ENCODE measurements at places on chromosomes 16 and 17.
A peak's percentile ranks its signal among the peaks of the same experiment; 100 is the strongest.

- no peak for DNase-seq
These were observed 163.5 kb upstream of the DYNLRB2 start for GRCh38 chr16:80377096-80377956.

- no peak for DNase-seq
These were observed 3.5 kb downstream of the UBE2I start for GRCh38 chr16:1312903-1313302.

GRCh38 chr17:62693616-62694409 lies 66.3 kb downstream of the MRC2 start:
- DNase-seq: peak; percentile 36

DNA sequence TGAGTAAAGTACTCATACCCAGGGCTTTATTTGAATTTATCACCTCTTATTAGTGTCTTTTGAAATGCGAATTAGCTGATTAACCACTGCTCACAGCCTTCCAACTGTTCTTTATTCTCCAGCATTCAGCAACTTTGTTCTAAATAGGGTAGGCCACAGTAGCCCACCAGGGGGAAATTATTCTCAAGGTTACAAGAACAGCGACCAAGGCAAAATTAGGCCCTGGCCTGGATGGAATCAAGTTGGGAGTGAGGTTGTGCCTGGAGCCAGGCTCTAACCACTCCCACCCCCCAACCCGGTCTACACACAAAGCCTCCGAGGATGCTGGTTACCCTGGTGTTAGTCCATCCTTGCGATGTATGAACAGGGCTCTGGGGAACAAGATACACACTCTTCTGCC lies 245.5 kb downstream of the STX8 start:
- peak; percentile 63 for DNase-seq

DNA sequence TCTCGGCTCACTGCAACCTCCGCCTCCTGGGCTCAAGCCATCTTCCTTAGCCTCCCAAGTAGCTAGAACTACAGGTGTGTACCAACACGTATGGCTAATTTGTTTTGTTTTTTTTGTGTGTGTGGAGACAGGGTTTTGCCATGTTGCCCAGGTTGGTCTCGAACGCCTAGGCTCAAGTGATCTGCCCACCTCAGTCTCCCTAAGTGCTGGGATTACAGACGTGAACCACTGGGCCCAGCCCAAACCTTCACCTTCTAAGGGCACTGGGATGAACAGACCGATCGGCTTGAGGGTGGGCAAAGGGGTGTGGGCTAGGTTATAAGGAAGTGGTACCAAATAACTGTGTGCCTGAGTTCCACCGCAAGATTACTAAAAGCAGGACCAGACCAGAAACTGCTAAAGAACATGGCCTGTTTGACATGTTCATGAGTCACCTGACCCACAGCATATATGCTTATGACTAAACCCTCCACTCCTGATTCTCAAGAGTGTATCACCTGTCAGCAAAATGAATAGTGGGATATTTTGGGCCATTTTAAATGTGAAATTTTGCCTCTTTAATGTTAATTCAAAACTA lies 8.1 kb downstream of the TMEM97 start:
- DNase-seq: peak; percentile 18

- DNase-seq: no peak
These were observed 11.3 kb downstream of the HS3ST3A1 start for GRCh38 chr17:13590441-13590840.

DNA sequence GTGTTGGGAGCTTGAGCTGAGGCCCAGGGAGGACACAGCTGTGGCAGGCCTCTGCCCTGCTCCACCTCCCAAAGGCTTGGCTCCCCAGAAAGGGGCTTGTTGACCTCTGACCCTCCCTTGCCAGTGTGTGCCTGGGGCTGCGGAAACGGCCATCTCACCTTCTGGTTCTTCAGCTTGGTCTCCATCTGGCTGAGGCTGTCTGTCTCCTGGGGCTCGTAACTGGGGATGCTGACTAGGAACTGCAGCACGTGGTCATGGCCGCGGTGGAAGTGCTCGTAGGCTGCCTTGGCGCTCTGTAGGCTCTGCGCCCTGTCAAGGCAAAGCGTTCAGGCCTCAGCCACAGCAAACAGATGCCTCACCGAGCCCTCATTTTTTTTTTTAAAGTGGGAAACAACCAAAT lies 42.7 kb downstream of the UBN1 start:
- DNase-seq: no peak

GRCh38 chr16:11587643-11588247 lies 1.0 kb upstream of the LITAF start:
- no peak for DNase-seq

DNA sequence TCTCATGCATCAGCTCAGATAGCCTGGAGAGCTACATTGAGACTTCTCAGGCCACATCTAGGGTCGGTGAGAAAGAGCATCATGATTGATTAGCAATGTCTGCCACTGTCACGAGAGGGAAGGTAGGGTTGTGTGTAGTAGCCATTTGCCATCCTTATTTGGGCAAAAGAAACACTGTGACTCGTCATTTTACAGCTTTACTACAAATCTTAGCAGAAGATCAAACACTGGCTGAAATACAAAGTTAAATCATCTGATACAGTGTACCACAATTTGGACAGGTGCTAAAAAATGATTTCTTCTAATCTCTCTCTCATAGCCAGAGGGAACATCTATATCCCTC lies 334.3 kb downstream of the CBLN1 start:
- DNase-seq: no peak

DNA sequence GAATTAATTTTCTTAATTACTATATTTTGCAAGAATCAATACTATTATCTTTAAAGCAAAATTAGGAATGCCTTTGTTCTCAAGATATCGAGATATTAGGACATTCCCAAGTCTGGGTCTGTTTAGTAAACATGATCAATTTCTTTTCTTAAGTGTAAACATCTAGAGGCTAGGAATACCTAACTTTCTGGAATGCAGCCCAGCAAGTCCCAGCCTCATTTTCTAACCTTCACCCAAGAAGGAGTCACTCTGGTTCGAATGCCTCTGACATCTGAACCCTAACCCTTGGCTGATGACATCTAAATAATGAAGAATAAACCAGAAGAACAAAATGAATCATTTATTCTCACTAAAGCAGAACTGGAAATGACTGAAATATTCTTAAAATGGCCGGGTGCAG lies 297.5 kb upstream of the IRX3 start:
- DNase-seq: no peak

GRCh38 chr16:64823481-64824075 lies 298.3 kb downstream of the CDH11 start:
- DNase-seq: no peak

DNA sequence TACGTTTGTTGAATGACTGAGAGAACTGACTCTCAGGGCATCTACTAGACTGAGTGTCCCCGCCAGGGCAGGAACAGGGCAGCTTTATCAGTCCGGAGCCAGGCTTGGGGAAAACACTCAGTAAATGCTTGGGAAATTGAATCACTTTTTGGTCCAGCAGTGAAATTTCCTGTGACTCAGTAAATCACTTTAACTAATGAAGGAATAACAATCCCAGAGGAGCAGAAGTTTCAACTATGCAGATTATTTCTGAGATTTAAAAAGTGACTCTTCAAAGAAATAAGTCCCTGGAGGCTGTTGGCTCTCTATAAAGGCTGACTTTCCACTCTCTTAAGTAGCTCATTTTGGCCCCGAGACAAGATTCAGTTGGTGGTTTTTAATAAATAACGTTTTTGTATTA lies 101.8 kb downstream of the FOXL1 start:
- DNase-seq: no peak

- DNase-seq: no peak
These were observed 22.9 kb downstream of the C16orf96 start for GRCh38 chr16:4578961-4579530.

DNA sequence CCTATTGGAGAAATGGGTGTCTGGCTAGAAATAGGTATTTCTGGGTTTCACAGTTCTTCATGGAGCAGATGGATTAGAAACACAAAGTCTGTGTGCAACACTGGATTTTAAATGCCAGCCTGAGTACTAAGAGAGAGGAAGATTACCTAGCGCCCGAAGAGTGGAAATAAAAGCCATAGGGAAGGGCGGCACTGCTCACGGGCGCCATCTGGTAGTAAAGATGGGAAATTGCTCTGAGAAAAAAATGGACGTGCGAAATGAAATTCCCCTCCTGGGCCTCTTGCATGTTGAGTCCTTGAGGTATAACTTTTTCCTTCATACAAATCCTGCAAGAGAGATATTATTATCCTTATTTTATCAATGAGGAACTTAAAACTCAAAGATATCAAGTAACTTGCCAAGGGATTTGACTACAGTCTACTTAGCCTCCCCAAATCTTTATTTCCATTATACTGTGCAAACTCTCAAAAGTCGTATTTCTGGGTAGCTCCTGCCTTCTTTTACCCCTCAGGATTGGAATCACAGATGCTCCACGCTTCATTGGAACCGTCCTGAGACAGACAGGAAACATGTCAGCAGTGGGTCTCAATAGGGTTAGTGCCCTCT lies 72.8 kb downstream of the MMD start:
- DNase-seq: peak; percentile 58

DNA sequence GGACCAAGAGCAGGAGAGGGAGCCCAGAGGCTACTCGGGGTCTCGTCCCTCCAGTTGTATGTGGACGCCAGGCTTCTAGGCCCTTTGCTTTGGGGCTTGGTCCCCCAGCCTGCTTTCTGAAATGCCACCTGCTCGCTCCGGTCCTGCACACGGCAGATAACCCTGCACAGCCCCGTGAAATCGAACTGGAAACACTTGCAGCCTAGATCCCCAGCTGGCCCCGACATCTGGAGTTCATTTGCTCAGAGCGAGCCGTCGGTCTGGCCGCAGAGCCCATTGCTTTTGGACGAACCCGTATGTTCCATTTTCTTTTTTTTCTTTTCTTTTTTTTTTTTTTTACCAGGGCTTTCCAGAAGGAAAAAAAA lies 22.9 kb downstream of the C1QTNF1 start:
- no peak for DNase-seq

DNA sequence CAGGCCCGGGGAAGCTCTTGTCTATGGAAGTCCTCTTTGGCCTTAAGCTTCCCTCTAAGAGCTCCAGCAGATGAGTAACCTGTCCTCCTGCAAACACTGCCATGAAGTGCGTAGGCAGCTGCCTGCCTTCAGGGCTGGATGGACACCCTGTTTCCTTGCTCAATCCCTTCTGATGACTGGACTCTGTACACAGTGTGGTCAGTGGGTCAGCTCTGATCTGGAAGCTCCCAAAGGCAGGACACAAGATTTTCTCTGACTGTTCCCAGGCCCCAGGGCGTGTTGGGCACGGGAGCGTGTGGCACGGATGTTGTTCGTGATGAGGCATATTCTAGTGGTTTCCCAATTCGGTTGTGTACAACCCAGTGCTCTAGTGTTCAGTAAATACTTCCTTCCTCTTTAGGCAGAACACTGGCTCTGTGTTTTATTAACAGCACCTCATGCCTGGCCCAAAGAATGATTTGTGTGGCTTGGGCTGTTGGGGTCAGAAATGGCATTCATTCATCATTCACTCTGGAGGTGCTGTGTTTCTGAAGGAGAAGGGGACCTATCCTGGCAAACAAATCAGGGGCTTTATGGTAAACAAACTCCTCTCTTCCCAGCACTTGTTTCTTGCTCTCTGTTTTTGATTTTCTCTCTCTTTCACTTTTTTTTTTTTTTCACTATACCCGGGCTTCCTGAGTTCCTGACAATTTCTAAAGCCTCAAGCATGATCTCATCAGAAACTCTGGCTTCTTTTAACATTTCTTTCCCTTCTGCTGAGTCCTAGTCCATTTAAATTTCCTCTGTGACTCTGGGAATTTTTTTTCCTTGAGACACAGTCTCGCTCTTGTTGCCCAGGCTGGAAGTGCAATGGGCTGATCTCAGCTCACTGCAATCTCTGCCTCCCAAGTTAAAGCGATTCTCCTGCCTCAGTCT lies 12.0 kb upstream of the RNF157 start:
- DNase-seq: no peak

DNA sequence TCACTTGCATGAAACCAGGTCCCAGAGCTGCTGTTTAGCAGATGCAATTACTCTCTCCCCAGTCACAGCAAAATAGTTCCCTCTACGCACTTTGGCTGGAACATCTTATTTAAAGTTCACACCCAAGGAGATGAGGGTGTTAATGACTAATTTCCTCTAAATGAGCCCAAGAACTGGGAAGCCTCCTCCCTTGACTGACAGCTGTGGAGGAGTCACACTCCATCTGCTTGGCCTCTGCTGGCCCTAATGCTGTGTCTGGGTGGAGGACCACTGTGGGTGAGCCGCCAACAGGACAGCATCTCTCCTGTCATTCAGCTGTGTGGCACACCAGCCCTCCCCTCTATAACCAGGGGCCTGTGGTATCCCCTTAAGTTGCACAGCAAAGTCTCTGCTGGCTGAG lies 115.4 kb downstream of the SHISA6 start:
- DNase-seq: no peak

DNA sequence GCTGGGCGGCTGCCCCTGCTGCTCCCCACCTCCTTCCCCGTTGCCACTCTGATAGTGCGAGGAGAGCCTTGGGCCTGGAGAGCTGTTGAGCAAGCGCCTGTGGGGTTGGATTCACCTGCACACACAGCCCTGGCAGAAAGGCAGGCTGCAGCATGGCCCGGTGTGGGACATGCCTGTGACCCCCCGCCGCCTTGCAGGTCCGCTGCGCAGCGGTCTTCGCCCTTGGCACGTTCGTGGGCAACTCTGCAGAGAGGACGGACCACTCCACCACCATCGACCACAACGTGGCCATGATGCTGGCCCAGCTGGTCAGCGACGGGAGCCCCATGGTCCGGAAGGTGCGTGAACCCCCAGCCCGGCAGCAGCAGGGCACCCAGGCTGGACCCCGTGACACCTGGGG lies 106.8 kb upstream of the CHMP6 start:
- DNase-seq: no peak

GRCh38 chr16:52976539-52977167 lies 76.0 kb downstream of the CHD9NB start:
- peak; percentile 32 for DNase-seq

GRCh38 chr17:8489841-8490240 lies 54.2 kb downstream of the NDEL1 start:
- no peak for DNase-seq

GRCh38 chr17:81884520-81884919 lies 6.9 kb downstream of the ALYREF start:
- DNase-seq: no peak

GRCh38 chr16:72511171-72511570 lies 339.2 kb upstream of the PMFBP1 start:
- no peak for DNase-seq

GRCh38 chr16:67260426-67261063 lies 11.8 kb downstream of the SLC9A5 start:
- peak; percentile 46 for DNase-seq

DNA sequence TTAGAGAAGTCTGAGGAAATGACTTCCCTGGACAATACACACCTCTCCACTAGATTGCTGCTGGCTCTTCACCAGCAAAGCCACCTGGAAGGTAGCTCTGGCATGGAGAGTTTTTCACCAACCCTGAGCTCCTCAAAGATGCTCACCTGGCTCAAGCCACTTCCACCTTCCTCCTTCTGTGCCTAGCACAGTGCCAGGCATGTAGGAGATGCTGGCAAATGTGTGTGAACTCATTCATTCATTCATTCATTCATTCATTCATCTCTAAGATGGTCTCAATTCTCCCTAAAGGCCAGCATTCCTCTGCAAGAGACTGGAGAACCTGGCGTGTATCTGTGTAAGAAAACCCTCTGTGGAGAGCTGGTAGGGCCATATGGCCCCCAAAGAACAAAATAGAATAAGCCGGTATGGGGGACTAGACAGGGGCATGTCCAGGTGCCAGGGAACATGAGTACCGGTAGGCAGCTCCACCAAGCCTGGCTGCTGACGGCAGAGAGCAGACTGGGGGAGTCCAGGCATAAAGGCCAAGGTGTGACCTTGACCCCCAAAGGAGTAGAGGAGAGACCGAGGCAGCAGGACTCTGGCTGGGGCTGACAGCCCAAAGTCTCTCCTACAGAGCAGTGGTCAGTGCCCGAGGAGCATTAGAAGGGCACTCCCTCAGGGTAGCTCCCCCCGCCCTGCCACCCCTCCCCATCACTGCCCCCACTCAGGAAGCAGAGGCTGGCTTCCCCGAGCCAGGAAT lies 132.2 kb upstream of the TNRC6C start:
- DNase-seq: no peak
